ENCODE measurements at places on chromosomes 7 and 10. TPM values are rescaled to one million over a fixed set of nuclear protein-coding genes. Genes with fewer than 3 reads are reported as not detected.

TAS2R41 gene
- not detected for polyA plus RNA-seq

DNA sequence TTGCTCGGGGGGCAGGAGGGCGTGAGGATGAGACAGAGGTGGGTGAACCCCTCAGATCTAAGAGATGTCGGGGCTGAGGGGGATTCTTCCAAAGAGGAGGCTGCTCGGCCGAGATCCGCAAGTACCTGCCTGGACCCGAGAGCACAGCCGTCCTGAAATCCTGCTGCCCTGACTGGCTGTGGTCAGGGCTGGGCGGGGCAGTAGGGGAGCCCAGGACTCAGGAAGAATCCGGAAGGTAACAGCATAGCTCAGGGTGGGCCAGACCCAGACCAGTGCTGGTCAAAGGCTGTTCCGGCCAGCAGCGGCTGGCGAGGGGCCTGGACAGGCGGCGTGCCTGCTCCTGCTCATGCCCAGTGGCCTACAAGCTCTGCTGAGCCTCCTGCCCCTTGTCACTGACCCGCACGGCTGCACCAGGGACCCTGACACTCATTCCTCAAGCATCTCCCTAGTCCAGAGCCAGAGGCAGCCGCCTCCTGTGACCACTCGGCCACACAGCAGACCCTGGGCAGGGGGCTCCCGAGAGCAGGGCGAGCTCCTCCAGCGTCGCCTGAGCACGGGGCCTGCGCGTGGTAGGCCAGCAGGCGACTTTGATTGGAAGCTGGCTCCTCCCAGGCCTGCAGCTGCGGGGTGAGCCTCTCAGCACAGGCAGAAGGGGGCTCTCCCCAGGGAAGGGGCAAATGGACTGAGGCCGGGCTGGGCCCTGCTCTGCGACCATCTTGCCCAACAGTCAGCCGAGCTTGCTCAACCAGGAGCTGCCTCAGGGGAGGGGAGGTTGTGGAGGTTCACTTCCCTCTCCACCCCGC lies 3.1 kb upstream of the ADAP1 start:
- no peak for DNase-seq

- no peak for DNase-seq
Observed at GRCh38 chr10:110615057-110615747, 28.9 kb upstream of the RBM20 start.

GRCh38 chr10:110216942-110217661 lies 9.7 kb downstream of the MXI1 start:
- DNase-seq = no peak

DNA sequence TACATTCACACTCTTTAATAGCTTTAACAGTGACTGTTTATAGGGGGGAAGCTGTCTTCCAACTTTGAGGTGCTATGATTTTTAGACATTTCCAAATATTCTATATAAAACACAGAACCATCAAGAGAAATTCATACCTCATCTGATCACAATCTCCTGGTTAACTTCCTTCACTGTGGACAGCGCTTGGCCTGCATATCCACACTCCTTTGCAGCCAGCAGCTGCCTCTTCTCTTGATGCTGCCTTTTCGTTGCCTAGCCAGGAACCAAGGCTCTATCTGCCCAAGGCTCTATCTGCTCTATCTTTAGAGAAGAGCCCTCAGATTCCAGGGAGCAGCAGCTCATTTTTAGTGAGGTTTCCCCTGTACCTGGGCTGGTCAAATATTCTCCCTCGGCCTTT lies 252.0 kb downstream of the PTEN start:
- DNase-seq = no peak

- DNase-seq = no peak
Observed at GRCh38 chr10:24215196-24215595, 6.3 kb downstream of the KIAA1217 start.
